Right renal cortex interstitium (tissue), 3 donors: ENCODE measurements at places on chromosomes 6 and 20. TPM values are rescaled to one million over a fixed set of nuclear protein-coding genes. Genes with fewer than 3 reads are reported as not detected.

The INSM1 gene
- polyA plus RNA-seq: not detected

The FERMT1 gene
- 3.6 TPM for polyA plus RNA-seq

The PAK5 gene
- polyA plus RNA-seq: 0.28 TPM

The CST5 gene
- not detected for polyA plus RNA-seq

The CAPN11 gene
- polyA plus RNA-seq: 0.12 TPM

DNA sequence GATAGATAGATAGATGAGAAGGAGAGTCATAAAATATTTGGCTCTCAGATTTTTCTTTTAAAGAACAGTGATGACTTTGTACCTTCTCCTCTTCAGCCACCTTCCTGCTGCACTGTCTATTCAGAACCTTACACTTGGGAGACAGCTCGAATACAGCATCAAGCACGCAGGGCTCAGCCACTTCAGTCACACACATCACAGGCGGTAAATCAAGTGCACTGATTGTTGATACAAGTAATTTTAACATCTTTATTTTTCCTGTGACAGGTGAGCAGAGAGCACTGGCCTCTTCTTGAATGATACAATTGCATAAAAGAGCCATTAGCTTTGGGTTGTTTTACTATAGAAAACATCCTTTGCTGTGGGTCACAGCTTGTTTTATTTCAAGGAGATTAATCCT is 1118.5 kb upstream of the EYS start:
- DNase-seq: no peak

DNA sequence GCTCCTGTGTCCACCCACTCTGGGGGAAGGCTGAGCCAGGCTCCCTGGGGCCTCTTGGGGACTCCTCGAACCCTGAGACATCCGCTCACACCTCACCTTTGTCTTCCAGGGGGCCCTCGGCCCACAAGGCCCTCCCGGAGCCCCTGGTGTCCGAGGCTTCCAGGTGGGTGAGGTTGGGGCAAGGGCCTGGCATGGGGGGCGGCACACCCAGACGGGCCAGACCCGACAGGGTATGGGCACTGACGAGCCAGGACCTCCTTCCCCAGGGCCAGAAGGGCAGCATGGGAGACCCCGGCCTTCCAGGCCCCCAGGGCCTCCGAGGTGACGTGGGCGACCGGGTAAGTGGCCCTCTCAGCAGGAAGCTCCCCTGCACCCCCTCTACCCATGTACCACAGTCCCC is 13.4 kb downstream of the COL9A3 start:
- DNase-seq: no peak

DNA sequence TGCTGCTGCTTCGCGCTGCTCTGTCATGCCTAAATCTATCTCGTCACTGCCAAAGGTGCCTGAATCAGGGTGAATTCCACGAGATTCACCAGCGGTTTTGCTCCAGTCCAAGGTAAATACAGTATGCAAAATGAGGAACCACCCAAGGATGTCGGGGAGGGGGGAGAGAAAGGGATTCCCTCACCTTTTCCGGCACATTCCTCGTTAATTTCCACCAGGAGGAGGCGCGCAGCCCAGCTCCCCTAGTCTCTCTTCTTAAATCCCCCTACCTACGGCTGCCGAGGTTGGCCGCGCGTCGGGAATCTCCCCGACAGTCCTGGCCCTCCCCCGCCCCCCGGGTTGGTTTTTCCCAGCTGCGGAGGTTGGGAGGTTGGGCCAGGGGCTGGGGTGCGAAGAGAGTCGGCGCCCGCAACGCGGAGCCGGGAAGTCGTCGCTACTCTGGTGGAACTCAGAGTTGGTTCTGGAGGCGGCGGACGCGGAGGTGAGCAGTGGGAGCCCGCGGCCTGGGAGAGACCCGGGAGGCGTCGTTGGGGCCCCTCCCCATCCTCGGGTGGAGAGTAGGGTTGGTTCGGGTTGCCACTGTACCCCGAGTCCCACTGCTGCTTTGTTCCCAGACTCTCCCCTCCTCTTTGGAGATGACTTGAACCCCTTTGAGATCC is at the start of gene TPBG:
TSS of gene TPBG (plus strand) at position 390 of the 659 bp plus-strand sequence. CDS start 1,145 bp downstream, outside the sequence.
- DNase-seq: peak; percentile 49

DNA sequence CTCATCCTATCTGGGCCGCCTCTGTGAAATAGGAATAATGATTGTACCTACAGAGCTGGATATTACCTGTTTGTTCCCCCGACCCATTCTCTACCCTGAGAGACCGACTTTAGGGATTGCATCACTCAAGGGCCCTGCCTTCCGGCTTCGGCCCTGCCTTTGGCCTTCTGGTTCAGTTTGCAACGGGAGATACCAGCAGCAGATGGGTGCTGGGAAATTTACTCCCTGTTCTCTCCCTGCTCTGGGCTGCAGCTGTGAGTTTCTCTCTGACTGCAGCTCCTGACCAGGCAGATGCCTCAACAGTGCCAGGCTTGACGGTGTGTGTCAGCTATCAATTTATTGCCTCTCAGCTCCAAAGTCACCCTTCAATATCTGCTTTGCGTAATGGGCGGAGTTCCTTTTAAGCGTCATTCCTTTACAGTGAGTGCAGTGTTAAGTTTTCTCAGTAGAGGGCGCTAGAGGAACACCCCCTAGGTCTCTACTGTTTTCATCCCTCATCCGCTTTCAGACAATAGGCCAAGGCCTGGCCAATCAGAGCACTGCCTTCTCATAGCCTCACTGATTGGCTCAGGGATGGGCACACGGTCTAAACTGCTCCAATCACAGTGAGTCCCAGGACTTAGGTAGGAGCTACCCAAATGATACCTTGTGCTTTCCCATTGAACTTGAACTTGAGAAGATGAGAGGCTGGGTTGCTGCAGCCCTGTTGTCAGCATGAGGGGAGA is 30.0 kb downstream of the KCNG1 start:
- DNase-seq: no peak

DNA sequence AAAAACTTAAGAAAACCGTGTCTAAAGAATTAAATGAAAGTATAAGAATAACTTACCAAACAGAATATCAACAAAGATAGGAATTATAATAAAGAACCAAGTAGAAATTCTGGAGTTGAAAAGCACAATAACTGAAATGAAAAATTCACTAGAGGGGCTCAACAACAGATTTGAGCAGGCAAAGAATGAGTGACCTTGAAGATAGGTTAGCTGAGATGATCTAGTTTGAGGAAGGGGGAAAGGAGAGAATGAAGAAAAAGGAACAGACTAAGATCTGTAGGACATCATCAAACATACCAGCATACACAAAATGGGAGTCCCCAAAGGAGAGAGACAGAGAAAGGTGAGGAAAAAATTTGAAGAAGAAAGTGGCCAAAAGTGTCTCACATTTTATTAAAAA is 37.7 kb upstream of the TULP1 start:
- no peak for DNase-seq

DNA sequence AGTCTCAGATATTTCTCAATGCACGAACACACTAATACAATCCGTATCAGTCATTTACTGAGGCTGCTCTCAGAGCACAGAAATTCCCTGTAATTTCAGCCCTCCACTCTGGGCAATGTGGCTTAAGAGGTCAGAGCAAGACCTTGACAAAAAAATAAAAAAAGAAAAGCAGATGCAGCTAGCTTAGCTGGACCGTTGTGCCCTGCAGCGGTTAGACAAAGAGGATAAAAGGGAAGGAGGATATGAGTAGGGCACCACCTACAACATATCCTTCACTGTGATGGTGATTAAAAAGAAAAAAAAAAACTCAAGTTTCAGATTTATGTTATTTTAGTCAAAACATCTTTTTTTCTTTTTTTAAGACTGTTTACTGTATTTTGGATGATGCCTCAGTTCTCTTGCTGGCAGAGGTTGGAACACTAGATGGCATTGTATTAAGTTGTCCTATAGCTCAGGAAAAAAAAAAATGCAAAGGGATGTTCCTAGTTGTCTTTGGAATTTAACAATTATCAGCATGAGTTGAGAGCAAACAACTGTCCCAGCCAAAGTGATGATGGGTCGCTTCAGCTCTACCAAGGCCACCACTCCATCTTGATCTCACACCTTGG is 59.9 kb downstream of the ANKEF1 start:
- DNase-seq: no peak

- DNase-seq: no peak
Observed at GRCh38 chr6:22135395-22135794, 161.4 kb downstream of the PRL start.

DNA sequence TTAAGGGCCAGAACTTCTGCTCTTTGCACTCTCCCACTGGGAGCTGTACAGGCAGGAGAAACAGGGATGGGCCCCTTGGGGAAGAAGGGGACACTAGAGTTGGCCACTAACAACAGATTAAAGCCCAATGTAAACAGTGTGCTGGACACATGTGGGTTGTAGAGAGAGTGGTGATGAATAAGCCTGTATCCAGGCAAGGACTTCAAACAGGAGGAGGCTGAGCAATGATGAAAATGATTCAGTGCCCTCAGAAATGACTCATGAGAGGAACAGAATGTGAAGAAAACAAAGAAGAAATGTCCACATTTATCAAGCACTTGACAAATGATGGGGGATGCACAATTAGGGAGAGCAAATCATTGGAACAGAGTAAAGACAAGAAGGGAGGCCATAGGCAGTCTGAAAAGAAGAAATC is 242.3 kb downstream of the TBX18 start:
- DNase-seq: no peak

DNA sequence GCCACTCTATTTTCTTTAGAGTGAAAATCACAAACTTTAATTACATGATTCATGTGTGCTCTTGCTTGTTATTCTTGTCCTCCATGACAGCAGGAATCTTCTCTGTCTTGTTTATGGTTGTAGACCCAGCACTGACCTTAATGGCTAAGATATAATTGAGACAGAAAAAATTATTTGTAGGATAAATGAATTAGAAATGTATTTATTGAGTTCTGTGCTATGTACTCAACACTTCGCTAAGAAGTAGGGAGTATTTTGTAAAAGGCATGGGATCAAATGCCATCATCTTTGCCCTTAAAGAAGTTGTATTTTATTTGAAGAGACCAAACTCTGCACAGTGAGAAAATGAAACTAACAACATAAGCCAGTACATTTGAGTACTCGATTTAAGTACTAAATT is 71.2 kb downstream of the CBLN4 start:
- peak; percentile 25 for DNase-seq

- DNase-seq: no peak
Observed at GRCh38 chr6:73452107-73452461, at the start of gene CGAS. TSS of gene CGAS (minus strand) at chr6:73452297. CDS start at chr6:73452181, 116 bp downstream.

GRCh38 chr6:63352544-63353285 is 32.9 kb upstream of the LGSN start:
- no peak for DNase-seq

GRCh38 chr6:130962966-130963365 is 100.1 kb downstream of the EPB41L2 start:
- DNase-seq: no peak

DNA sequence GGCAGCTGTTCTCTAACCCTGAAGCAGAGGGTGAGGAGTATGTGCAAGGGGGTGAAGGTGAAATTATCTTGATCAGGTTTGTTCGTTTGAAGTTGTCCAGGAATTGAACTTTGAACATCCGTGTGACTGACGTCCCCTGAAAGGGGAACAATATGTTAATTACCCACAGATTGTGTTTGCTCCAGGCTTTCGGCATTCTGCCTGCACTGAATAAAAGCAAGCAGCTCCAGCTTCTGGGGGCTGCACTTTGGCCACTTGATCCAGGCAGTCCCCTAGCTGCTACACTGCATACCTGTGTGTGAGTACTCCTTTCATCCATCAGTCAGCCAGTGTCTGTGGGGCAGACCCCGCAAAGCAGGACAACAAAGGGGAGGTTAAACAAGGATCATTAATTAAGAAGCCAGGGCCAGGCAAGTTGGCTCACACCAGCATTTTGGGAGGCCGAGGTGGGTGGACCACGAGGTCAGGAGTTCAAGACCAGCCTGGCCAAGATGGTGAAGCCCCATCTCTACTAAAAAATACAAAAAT is 104.8 kb upstream of the BTN3A2 start:
- DNase-seq: no peak

GRCh38 chr6:34970957-34971356 is 81.9 kb downstream of the ANKS1A start:
- DNase-seq: no peak

- DNase-seq: no peak
Observed at GRCh38 chr6:111358454-111358853, 124.6 kb downstream of the REV3L start.

DNA sequence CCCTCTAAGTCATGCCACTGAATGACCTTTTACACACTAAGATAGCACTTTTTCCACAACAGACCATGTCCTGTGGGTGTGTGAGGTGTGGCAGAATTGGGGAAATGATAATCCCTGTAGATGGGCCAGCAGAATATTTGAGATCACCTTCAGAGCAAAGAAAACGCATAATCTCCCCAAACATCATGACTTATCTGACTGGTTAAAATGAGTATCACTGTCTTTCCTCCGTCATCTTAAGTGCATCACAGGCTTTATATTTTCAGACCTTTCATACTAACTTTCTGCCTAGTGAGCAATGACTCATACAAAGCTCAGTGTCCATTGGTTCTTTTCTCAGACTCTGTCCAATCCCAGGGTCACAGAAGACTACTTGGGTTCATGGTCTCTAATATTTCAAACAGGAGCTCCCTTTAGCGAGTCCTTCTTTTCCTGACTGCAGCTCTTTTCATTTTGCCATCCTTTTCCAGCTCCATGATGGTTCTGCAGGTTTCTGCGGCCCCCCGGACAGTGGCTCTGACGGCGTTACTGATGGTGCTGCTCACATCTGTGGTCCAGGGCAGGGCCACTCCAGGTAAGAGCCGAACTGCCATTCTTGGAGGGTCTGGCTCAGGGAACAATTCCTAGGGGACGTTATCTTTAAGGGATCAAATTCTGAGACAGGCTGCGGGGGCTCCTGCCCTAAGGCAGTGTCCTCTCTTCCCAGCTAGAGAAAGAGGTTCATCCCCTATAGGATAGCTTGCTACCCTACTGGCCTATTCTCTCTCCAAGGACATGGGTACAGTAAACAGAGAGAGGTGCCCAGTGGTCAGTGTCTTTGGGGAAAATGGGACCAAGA is at the start of gene HLA-DPB1:
TSS of gene HLA-DPB1 (plus strand) at position 423 of the 838 bp plus-strand sequence. CDS start at position 475, 52 bp downstream.
- DNase-seq: peak; percentile 20

DNA sequence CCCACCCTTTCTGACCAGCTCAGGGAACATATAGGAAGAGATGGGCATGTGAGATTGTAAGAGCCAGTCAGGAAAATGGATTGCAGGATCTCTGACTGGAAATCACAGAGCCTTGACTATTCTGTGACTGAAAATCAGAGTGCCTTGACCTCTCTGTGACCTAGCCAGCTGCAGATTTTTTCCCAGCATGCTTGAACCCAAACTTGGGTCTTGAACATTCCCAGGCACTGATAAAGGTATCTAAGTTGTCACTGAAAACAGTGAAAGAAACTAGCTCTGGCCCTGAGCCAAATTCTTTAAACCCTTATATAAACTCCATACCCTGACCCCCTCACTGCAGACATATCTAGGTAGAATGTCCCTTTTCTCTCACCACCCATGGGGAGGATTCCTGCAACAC is 2.3 kb upstream of the ZNF165 start:
- DNase-seq: no peak

DNA sequence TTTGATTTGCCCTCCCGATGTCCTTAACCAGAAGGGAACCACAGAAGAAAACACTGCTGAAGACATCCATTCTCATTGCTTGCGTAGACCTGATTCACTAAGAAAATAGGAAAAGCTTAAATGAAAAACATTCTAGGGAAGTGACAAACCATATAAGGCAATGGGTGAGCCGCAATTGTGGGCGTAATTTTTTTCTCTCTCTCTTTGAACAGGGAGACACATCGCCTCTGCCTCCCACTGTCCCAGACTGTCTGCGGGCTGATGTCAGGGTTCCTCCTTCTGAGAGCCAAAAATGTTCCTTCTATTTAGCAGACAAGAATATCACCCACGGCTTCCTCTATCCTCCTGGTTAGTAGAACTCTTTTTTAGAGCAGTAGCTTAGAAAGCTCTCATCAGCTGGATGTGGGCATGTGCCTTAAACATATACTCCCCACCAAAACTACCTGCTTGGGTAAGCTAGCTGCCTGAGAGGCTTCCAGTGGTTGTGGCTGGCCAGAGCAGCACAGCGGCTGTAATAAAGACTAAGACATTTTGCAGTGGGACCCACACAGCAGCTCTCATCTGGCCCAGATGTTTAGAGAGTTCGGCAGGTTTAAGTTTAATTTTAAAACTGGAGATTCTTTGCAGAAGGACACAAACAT is 22.7 kb upstream of the CTAGE9 start:
- DNase-seq: no peak
